ENCODE measurements at places on chromosomes 3 and 15. TPM values are rescaled to one million over a fixed set of nuclear protein-coding genes. Genes with fewer than 3 reads are reported as not detected.

GLCE gene
- polyA plus RNA-seq, result 47.5 TPM

SSUH2 gene
- polyA plus RNA-seq, result 3.7 TPM

CYP1A2 gene
- polyA plus RNA-seq, result 0.11 TPM

POC1A gene
- polyA plus RNA-seq, result 8.2 TPM

ATP8B4 gene
- 3.1 TPM for polyA plus RNA-seq

PLSCR5 gene
- not detected for polyA plus RNA-seq

ANKRD63 gene
- 0.18 TPM for polyA plus RNA-seq

CP gene
- polyA plus RNA-seq, result 0.41 TPM

LRRC28 gene
- polyA plus RNA-seq, result 39.2 TPM

PROS1 gene
- polyA plus RNA-seq, result 38.5 TPM

FAM3D gene
- polyA plus RNA-seq, result 0.35 TPM

SLITRK3 gene
- 0.31 TPM for polyA plus RNA-seq

CCDC54 gene
- 0.11 TPM for polyA plus RNA-seq

DNA sequence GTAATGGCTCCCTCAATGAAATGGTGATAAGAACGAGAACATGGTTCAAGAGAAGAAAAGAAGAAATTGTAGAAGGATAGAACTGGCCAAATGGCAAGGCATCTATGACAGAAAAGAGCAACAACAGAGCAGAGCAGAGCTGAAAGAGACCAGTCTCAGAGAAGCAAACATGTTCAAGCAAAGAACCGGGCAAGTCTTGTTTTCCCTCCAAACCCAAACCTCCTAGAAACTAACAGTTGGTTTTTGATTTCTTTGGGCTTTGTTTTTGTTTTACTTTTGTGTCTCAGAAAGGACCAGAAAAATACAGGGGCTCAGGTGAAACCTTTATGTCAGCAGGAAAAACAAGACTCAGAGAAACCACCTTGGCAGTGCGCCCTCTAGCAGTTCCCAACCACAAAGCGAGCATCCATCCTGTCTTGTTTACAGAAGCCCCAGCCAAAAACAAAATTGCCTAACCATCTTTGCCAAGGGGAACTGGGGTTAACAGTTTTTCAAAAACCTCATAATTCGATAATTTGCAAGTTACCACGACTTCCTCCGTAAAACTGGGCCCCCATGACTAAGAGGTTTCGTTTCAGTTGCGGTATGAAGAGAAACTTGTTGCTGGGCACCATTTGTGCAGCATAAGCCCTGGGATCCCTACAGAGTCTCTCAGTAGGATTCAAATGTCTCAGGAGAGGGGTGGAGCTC, 159.2 kb upstream of the SLC24A5 start:
- DNase-seq, result no peak

DNA sequence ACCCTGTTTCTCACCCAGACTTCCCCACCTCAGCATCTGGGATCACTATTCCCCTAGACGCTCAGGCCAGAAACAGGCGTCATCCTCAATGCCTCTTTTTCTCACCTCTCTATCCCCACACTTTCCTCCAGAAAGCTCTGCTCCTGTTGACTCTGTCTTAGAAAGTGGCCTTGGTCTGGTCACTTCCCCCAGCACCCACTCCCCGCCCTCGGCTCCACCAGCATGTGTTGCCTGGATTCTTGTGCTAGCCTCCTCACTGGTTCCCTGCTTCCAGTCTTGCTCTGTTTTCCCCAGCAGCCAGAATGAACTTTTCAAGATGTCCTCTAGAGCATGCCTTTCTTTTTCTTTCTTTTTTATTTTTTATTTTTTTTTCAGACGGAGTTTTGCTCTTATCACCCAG, 39.7 kb upstream of the ESYT3 start:
- no peak for DNase-seq

GRCh38 chr3:49456466-49456865, 13.6 kb upstream of the DAG1 start:
- no peak for DNase-seq

- DNase-seq, result no peak
These were observed 258.7 kb upstream of the TGFBR2 start for GRCh38 chr3:30347679-30348216.

DNA sequence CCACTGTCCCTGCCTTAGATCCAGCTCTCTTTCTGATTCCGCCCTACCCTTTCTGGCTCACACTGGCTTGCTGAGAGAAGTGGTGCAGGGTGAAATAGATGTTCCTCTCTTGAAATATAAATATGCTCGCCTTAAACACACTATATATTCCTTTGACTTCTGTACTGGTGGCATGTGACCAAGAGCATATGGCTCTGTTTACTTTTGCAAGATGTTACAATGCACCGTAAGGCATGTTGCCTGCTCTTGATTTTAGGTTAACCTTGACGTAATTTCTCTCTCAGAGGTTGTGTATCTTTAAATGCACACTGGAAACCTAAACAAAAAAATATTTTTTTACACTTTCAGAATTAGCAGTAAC, 749 bp downstream of the RSRC1 start:
- no peak for DNase-seq

GRCh38 chr15:39846108-39846507, 63.5 kb upstream of the FSIP1 start:
- DNase-seq, result no peak

GRCh38 chr3:116148881-116149851, 296.1 kb downstream of the LSAMP start:
- no peak for DNase-seq

GRCh38 chr3:52313774-52314188, 2.3 kb upstream of the DNAH1 start:
- DNase-seq, result no peak

DNA sequence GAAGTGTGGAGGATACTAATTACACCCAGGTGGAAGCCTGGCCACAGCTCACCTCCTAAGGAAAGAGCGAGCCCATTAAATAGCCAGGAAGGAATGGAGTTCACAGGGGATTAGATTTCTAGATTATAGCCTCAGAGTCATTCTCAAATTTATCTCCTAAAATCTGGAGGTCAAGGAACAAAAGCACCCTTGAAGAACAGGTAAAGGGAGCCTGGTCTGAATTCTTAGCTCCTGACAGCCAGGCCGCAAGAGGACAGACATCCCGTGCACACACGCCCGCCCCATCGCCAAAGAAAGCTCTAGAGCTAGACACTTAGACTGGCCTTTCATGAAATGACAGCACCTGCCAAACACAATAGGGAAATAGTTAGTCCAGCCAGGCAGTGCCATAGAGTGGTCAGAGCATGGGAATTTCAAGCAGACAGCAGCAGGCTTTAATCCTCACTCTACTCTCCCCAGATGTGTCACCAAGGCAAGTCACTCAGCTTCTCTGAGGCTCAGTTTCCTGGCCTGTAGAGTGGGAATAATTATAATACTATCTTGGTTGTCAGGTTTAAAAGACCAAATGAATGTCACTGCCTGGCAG, 59.2 kb downstream of the LIPC start:
- DNase-seq, result no peak

DNA sequence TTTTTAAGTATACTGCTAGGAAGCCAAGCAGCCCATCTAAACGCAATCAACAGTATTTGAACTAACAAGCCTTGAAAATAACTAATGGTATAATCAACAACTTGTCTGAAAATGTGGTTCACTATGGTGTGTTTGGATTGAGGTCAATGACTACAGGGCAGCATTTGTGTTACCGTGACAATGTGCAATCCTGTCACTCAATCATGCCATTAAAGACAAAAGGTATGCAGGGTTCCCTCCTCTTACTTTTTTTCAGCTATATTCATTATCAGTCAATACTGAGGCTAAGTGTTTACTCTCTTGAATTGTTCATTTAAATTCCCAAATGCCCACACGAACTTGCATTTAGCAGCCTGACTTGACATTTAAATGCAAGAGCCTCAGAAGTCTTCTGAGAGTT, 1099.3 kb upstream of the EPHA6 start:
- DNase-seq, result no peak

GRCh38 chr15:64738226-64739095, 36.9 kb downstream of the RBPMS2 start:
- DNase-seq, result no peak

- no peak for DNase-seq
These were observed 2.5 kb downstream of the AMOTL2 start for GRCh38 chr3:134371542-134372324.

DNA sequence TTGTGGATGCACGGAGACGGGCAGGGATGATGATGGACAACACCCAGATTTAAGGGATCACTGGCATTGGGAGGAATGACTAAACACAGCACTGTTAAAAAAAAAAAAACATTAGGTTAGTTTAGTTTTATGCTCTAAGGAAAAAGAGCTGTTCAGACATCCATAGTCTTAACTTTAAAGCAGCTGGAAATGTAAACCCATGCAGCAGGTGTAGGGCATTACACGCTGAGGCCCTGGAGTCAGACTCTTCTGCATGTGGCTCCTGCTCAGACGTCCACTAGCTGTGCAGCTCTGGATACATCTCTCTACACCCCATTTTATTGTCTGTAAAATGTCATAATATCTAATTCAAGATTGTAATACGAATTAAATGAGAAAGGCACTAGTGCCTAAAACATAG, 191.8 kb upstream of the RASGRP1 start:
- no peak for DNase-seq

GRCh38 chr3:77800893-77801292, 761.0 kb downstream of the ROBO2 start:
- DNase-seq, result no peak

DNA sequence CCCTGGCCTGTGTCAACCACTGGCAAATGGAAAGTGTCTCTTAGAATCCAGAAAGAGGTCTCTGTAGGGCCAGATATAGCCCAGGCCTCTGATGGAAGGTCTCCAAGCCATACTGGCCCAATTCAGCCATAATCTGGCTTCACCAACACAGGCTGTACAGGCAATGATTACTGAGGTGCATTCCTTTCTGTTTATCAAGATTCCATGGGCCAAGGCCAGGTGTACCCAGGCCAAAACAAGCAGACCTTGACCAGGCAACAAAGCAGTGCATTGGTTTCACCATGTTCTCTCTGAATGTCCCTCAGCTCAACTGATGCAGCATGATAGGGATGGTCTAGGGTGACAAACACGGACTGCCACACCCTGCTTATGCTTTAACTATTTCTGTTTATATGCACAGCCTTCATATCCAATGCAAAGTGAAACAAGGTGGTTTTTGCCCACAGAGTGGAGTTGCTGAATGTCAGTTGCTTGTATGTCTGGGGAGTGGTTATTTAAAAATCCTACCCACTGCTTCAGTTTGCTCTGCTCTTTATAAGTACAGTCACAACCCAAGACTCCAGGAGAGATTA, 25.2 kb downstream of the CCNL1 start:
- DNase-seq, result no peak

GRCh38 chr3:31050296-31050695, 155.8 kb upstream of the GADL1 start:
- no peak for DNase-seq

GRCh38 chr3:7340795-7341194, 479.9 kb downstream of the GRM7 start:
- no peak for DNase-seq

- no peak for DNase-seq
These were observed 9.9 kb upstream of the TFDP2 start for GRCh38 chr3:142159083-142159740.

Data from right renal cortex interstitium (tissue), 3 donors.